ENCODE measurements at places on chromosomes 3 and 15. TPM values are rescaled to one million over a fixed set of nuclear protein-coding genes. Genes with fewer than 3 reads are reported as not detected.
A peak's percentile ranks its signal among the peaks of the same experiment; 100 is the strongest.

Gene CPN2
- total RNA-seq, result not detected

Gene IQCF5
- not detected for total RNA-seq

Gene GOLGA8R
- total RNA-seq, result not detected

Gene GPR62
- total RNA-seq, result not detected

Gene PYGO1
- 2.7 TPM for total RNA-seq

Gene SEMA7A
- total RNA-seq, result 10.1 TPM

- H3K27ac ChIP-seq, result no peak overlapping the region
- H3K27me3 ChIP-seq, result no peaks in the 10 kb centered on the region
- no peaks in the 10 kb centered on the region for H3K4me1 ChIP-seq
Measured at GRCh38 chr15:64180235-64180824, 17.5 kb upstream of the PPIB start.

- no peak overlapping the region for H3K27ac ChIP-seq
- H3K27me3 ChIP-seq, result no peaks in the 10 kb centered on the region
- no peaks in the 10 kb centered on the region for H3K4me1 ChIP-seq
- H3K4me3 ChIP-seq, result no peak overlapping the region
- DNase-seq, result no peak
Measured at GRCh38 chr15:60340207-60340921, 57.4 kb downstream of the ANXA2 start.

DNA sequence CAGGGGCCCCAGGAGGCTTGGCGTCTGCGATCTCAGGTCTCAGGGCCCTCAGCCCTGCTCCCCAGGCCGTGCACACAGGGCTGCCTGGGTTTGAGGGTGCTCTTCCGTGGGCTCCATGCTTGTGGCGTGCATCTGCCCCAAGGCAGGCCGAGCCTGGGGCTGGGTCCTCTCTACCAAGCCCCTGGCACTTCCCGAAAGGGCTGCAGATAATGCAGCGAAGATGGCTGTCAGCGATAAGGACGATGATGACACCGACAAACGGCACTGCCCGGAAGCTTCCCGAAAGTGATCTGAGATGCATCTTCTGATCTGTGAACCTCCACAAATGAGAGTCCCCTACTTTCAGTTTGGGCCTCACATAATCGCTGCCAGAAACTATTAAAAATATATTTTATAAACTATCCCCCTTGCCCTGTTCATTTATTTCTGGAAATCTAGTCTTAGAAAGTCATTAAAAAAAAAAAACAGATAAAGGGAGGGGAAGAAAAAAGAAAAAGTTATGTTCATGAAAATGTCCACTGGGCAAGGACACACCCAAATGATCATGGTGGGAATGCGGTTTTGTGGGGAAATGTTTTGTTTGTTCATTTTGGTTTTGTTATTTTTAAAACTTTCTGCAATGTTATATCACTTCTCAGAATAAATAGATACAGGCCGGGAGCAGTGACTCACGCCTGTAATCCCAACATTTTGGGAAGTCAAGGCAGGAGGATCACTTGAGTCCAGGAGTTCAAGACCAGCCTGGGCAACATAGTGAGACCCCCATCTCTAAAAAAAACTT is 51.5 kb downstream of the RPN1 start:
- H3K27me3 ChIP-seq, result no peaks in the 10 kb centered on the region
- no peaks in the 10 kb centered on the region for H3K4me1 ChIP-seq
- H3K4me3 ChIP-seq, result no peak overlapping the region
- no peak for DNase-seq
- H3K36me3 ChIP-seq, result no peaks in the 10 kb centered on the region
- H3K27ac ChIP-seq, result no peak overlapping the region

DNA sequence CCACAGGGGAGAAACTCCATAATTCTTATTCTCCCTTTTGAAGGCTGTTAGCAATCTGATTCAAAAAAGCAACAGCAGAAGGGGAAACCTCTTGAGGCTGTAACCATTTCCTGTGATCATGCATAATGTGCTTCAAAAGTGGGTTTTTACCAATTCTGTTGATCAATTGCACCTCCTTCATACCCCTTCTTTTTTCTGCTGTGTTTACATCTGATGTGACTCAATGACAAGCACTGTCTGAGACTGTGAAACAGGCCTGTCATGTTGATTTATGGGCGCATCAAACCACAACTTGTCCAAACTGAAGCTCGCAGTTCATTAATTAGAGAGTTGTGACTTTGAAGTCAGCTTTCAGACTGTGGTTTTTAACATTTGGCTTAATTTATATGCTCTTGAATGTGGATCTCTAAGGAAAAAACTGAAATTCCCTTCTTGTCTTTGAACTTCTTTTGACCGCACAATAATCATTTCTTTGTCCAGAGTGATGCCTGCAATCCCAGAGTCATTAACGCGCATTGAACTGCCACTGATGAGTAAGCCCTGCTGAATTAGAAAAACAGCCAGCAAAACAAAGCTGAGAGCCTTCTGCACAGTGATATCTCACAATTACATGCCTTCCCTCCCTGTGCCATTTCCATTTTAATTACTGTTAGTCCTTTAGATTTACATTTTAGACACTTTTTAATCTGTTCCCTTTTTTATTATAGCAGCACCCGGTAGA is 532.8 kb downstream of the FOXP1 start:
- peaks cover 18% of the 10 kb centered on the region for H3K36me3 ChIP-seq
- H3K27ac ChIP-seq, result peak overlapping the region; percentile 40
- no peaks in the 10 kb centered on the region for H3K27me3 ChIP-seq
- DNase-seq, result no peak
- no peak overlapping the region for H3K4me3 ChIP-seq
- peaks cover 57% of the 10 kb centered on the region for H3K4me1 ChIP-seq

GRCh38 chr15:70466895-70467529 is 296.3 kb downstream of the UACA start:
- no peaks in the 10 kb centered on the region for H3K36me3 ChIP-seq
- no peak overlapping the region for H3K4me3 ChIP-seq
- no peak for DNase-seq
- peaks cover 5% of the 10 kb centered on the region for H3K27me3 ChIP-seq

DNA sequence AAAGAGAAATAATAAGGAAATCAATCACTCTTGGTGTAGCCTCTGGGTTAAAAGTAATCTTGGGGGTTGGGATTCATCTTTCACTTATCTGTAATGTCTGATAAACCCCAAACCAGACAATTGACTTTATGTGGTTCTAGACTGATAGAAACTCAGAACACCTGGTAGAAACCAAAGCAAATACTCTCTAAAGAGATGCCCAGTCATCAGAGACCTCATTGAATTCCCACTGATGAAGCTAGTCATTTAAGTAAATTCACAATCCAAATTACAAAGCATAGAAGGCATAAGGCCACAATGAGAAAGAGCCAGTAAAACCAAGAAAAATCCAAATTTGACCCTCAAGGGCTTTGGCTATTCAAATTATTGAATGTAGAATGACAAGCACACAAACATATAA is 250.6 kb downstream of the MBNL1 start:
- no peaks in the 10 kb centered on the region for H3K4me1 ChIP-seq
- no peaks in the 10 kb centered on the region for H3K27me3 ChIP-seq
- no peak overlapping the region for H3K4me3 ChIP-seq
- H3K27ac ChIP-seq, result no peak overlapping the region

DNA sequence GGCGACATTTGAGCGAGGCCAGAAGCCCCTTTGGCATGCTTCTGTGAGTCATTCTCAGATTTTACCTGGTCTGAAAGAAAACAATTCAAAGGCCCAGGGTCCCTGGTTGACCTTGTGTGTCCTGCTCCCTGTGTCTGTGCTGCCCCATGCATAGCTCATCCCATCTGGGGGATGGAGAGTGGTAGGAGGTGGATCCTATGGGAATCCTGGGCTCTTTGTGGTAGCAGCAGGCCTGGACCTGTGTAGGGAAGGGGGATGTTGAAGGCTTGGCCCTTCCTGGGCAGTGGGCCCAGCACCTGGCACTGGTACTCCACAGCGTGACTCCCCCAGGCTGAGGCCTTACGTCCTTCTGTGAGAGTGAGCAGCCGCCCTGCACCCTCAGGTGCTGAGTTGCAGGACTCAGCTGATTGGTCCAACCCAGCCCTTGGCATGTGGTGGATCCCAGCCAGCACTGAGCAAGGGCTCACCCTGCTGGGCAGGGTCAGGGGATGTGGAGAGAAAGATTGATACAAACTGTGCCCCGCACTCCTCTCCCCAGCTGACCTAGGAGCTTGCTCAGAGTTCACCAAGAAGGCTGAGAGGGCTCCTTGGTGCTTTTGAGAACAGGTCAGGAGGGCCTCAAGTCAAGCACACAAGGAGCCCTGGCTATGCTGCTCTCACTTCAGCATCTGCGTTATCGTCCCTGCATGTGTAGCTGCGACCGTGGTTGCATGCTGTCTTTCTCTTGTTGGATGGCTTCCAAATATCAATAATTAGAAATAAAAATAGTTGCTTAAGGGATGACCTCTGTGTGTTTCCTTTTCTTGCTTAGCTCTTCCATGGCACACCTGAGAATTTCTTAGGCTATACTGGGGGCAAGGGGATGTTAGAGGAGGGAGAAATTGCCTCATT is 21.4 kb upstream of the JMJD7 start:
- H3K27ac ChIP-seq, result peak overlapping the region; percentile 87
- no peak overlapping the region for H3K4me3 ChIP-seq
- peak; percentile 74 for DNase-seq
- peaks cover 61% of the 10 kb centered on the region for H3K4me1 ChIP-seq

DNA sequence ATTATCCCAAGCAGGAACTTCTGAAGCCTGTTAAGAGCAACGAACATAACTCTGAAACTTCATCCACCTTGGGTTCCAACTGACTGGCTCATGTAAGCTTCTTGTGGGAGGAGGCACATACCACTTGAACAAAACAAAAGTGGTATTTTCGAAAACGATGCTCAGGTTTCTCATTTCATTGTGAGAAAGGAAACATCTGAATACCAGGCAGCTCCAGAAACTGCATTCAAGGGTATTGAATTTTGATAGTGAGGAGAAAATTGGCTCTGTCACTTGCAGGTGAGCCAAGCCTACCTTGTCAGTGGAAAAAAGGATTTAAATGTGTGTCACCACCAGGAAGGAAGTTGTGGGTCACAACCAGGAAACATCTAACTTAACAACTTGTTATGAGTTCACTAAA is 218.1 kb upstream of the SATB1 start:
- no peak overlapping the region for H3K4me3 ChIP-seq
- H3K4me1 ChIP-seq, result no peaks in the 10 kb centered on the region
- no peaks in the 10 kb centered on the region for H3K36me3 ChIP-seq
- no peak overlapping the region for H3K27ac ChIP-seq

DNA sequence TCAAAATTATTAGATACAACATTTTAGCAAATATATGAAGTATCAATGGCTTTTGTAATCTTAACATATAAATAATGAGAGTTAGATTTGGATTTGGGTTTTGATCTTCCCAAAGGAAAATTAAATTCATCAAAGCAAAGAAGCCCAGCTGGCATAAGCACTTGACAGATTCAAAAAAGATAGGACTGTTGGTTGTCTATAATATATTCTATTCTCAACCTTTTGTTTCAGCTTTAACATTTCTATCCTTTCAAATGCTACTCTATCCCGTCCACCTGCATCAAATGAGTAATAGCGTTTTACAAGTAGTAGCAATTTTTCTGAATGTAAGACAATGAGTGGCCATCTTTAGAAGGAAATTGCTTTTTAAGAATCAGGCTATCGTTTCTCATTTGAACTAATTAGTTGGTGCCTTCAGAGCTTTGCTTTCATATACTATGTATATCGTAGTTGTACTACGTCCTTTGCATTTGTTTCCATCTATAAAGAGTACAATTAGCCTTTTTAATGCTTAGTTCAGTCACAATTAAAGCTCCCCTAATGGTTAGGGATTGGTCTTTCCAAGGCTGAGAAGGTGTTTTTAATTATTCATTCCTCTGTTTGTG is 278.0 kb downstream of the UBE2E2 start:
- H3K4me3 ChIP-seq, result no peak overlapping the region
- H3K27me3 ChIP-seq, result no peaks in the 10 kb centered on the region
- no peaks in the 10 kb centered on the region for H3K4me1 ChIP-seq
- no peaks in the 10 kb centered on the region for H3K36me3 ChIP-seq
